ENCODE measurements at places on chromosomes 4 and X.

- DNase-seq = no peak
Measured at GRCh38 chrX:139739138-139739537, 31.2 kb upstream of the MCF2 start.

DNA sequence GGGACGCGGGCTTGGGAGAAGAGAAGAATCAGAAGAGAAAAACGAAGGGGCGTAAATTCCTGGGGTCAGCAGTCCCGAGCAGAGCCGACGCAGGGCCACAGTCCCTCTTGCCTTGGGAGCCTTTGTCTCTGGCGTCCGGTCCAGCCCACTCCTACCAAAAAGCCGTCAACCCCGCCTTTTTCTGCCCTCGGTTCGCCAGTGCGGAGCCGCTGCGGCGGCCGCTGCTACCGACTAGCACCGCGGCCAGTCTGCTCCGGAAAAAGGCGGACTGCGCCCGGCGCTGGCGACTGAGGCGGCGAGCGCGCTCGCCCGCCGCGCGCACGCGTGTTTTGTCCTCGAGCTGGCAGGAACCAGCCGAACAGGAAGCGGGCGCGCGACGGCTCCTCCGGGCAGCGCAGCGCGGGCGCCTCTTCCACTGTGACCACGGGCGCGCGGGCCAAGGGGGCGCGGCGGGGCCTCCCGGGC lies 502 bp downstream of the HNRNPDL start:
- no peak for DNase-seq

GRCh38 chrX:13721371-13721770 lies 13.0 kb downstream of the TRAPPC2 start:
- DNase-seq = peak; percentile 28

DNA sequence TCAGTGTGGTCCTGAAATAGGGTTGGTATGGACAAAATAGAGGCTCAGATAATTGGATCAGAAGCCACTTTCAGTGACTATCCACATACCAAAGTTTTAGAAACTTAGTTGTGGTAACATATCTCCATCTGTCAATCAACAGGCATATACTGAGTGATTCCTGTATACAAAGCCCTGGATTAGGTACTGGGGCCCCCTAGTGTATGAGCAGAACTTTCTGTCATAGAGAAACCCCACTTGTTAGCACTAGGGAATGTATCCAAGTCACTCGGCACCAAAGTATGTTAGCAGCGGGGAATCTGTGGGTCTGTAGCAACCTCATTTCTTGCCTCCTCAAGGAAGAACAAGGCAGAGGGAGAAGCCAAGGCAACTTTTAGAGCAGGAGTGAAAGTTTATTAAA lies 50.7 kb downstream of the MAP7D3 start:
- no peak for DNase-seq

- DNase-seq = no peak
Measured at GRCh38 chr4:2793586-2794485, 951 bp downstream of the SH3BP2 start.

DNA sequence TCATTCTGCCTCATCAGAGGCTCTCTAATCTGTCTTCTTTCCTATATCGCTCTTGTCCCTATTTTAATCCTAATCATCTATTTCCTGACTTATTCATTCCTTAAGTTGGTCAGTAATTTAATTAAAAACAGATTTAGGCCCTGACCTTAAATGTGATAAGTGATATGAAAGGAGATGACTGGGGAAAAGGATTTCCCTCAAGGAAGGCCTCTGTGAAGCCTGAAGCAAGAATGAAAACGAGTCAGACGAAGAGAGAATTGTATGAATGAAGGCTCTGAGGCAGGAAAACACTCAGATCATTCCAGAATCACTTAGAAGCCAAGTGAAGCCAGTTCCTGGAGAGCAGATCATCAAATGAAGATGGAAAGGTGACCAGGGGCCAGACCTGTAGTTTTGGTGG lies 22.1 kb downstream of the PKD2 start:
- no peak for DNase-seq

DNA sequence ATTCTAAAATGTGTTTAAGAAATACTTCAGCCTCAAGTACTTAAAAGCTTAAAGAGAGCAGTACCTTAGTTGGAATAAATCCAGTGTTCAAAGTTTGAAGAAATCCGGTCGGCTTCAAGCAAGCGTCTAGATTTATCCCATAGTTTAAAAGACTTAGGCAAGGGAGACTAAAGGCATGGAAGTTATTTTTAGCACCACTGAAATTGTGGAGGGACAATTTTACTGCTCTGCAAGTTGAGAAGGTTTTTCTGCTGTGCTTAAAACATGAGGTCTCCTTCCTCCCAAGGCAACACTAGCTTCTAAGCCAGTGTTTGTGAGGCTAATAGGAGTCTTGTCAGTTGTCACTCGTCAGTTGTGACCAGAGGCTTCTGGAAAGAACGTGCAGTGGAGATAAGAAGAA lies 183.5 kb downstream of the MSL3 start:
- DNase-seq = no peak

Measured in NCI-H446 (cell line).